Retinal pigment epithelial cell (primary cell): ENCODE measurements at places on chromosomes 4 and X.
A peak's percentile ranks its signal among the peaks of the same experiment; 100 is the strongest.

- DNase-seq, result no peak
Measured at GRCh38 chrX:150375243-150375770, 12.2 kb downstream of the MAMLD1 start.

GRCh38 chr4:113457886-113458285, 303.7 kb downstream of the CAMK2D start:
- DNase-seq, result no peak

GRCh38 chrX:107750263-107750662, 25.3 kb downstream of the TSC22D3 start:
- DNase-seq, result no peak

- DNase-seq, result no peak
Measured at GRCh38 chr4:155079871-155080270, 128.6 kb upstream of the NPY2R start.

DNA sequence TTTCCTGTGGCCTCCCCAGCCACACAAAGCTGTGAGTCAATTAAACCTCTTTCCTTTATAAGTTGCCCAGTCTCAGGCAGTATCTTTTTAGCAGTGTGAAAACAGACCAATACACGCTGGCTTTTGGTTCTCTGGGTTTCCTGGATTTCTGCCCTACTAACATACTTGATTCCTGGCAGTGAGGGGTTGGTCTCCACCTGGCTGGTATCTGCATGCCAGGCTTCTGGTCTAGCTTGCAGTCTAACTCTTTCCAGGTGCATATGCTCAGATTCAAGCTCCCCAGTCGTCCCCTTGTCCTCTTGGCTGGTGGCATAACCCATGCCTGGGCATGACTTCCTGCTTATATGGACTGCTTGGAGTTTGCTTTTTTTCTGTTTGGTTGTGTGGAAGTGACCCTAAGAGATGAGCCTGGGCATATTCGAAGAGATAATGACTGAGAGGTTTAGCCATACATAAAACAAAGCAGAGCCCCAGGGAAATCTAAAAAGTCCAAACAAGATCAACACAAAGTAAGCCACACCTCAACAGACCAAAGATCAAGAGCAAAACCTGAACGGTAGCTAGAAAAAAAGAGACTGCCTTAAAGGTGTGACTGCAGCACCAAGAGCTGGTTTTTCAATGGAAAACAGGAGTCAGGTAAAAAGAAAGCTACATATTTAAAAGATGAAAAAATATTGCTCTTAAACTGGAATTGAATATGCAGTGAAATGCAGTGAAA, 102.1 kb upstream of the STS start:
- no peak for DNase-seq

DNA sequence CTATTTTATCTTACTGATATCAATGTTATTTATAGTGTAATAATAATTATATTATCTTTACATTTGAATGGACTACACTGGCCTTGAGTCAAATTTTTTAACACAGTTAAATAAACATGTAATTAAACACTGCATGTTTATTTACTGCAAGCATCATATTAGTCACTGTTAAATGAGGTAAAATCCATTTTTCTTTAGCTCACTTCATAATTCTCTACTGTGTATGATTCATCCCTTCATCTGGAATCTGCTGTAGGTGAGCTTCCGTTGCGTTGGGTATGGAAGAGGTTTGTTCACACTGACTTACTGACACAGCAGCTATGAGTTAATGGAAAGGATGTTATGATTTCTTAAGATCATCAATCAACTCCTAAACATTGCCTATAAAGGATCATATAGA, 572.3 kb downstream of the PCDH11X start:
- DNase-seq, result no peak

DNA sequence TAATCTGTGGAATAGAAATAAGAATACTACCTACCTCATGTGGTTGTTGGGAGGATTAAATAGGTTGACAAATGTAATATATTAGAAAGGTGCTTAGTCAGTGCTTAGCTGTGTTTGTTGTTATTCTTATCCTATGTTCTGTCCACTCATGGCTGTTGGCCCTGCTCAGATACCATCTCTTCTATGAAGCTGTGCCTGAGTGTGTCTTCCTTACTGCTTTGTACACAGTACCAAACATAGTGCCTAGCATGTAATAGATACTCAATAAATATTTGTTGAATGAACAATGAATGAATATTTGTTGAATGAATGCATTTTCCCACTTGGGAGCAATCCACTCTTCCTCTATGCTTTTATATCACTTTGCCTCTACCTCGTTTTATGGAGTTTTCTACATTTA, 57.2 kb downstream of the NHS start:
- no peak for DNase-seq

DNA sequence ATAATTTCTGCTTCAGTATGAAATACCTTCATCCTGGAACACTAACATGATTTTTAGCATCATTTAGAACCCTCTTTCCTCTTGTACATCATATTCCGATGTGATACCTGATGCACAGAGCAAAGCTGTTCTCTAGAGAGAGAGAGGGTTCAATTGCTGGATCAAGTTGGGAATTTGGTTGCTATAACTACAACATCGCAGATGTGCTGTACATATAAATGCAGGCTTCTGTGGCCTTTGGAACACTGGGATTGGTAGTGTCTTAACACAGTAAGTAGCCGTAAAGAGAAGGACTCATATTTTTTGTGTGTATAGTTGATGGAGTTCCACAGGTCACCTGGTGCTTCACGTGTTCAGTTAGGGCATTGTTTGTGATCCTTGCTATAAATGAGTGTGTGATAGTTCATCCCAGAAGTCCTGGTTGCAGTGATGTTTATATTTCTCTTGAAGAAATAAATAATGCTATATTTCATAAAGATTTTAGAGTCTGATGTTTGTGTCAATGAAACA, 119.2 kb downstream of the RAPGEF2 start:
- no peak for DNase-seq

DNA sequence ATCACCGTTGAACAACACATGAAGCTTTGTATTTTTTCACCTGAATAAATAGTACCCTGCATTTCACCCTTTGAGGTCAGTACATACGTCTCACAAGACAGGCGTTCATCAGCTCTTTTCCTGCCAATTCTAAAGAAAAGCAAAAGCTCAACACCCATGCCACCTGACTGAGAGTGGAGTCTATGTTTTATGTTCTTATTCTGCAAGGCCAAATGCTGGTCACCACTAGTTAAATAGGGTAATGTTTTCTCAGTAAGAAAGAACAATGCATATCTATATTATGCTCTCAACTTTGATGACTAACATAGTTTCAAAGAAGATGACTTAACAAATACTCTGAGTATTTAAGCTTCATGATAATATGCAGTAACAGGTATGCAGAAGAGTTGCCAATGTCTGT, 336.3 kb upstream of the BMP3 start:
- DNase-seq, result peak; percentile 65

GRCh38 chr4:163548481-163549243, 54.2 kb downstream of the TMA16 start:
- DNase-seq, result no peak

DNA sequence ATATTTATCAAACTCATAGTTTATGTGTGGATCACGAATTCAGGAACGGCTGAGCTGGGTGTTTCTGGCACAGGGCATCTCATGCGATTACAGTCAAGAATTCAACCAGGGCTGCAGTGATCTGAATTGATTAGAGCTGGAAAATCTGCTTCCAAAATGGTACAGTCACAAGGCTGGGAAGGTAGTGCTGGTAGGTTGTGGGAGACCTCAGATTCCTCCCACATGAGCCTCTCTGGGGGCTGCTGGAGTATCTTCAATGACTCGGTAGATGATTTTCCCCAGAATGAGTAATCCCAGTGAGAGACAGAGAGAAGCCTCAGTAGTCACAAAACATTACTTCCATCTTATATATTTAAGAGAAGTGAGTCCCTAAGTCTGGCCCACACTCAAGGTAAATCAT, 36.2 kb upstream of the PRDX4 start:
- DNase-seq, result no peak

DNA sequence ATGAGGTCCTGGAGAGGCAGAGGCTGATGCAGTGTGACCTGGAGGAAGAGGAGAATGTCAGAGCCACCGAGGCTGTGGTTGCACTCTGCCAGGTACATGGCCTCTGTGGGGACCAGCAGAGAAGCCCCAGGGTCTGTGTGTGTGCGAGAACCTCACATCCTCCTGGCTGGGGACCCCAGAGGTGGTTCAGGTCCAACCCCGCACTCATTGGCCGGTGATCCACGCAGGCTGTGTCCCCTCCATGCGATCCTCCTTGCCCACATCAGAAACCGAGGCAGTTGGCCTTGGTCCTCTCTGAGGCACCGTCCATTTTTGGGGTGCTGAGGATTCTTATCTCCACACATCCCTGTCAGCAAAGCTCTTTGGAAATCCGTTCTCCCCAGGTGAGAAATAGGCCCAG, 45.3 kb downstream of the EVC start:
- DNase-seq, result no peak

GRCh38 chr4:44210750-44211149, 237.9 kb downstream of the KCTD8 start:
- DNase-seq, result no peak

GRCh38 chr4:124445071-124445470, 267.5 kb downstream of the ANKRD50 start:
- no peak for DNase-seq

DNA sequence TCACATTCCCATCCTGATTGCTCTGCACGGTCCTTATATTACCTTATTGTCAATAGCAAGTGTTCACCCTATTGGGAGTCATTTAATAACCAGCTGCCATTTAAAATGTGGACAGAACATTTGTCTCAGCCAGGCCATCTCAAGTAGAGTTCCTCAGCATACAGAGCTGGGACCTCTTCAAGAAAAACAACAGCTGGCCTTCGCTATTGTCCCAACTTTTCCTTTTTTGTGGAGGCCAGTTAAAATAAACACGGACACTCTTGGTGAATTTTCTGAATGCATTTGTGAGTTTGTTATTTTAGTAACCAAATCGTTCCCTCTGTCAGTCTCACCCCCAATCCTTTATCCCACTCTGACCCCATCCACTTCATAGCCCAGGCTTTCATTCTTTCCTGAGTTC, 395.3 kb upstream of the PITX2 start:
- no peak for DNase-seq

DNA sequence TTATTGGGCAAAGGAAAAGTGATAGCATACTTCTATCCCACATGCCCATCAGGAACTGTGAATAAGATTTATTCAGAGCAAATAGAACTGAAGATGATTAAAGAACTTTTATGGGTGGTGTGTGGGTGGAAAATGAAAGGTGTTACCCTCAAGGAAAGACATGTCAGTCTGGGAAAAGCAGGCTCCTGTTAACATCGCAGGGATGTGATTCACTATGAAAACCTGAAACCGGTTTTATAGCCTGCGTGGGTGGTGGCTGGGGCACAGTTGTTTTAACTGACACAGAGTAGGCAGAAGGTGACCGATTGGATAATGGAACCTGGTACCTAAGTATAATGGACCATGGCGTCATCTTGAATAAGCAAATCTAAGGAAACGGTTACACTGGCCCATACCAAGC, 61.3 kb upstream of the CASK start:
- DNase-seq, result no peak

DNA sequence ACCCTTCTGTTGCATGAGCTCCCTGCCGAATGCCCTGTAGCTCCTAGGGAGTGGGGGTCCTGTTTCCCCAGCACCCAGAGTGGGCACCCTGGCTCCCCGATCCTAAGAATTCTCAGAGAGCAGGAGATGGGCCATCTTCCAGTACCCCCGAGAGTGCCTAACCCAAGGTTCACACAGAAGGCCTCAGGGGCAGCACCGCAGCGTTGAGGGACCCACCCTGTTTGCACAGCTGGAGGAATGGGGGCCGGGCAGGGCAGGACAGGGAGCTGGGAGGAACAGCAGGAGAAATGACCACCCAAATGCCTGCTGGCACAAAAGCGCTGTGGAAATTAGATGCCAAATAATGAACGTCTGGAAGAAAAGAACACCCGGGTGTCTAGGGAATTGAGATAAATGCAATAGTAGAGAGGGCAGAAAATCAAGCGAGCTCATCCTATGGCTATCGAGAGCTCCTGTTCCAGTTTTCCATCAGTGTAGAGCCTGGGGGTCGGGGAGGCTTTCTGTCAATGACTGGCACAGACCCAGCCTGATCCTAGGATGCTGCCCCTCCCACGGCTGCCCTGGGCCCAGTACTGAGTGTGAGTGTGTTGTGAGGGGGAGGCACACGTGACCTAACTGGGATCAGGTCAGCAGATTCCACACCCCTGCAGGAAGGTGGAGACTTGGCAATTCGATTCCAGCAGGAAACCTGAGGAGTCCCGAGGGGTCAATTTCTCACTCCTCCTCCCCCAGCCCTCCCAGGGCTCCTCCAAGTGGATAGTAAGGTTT, 25.7 kb downstream of the SEPTIN6 start:
- DNase-seq, result no peak

- DNase-seq, result no peak
Measured at GRCh38 chr4:38674258-38675144, 10.5 kb downstream of the KLF3 start.

DNA sequence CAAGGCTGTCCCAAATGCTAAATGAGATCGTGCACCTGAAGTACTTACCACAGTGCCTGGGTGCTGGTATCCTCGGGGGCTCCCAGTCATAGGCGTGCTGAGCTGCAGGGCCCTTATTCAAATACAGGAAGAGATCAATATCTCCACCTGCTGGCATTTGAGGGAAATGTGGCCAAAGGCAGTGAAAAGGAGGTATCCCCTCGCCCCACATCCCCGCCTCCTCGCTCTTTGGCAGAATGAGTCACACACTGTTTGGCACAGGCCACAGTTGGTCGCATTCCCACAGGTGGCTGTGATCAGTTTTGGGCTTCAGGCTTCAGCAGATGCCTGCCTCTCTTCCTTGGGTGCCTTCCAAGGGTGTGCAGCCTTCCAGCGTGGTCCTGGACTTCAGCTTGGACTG, 28.4 kb downstream of the ZNF185 start:
- DNase-seq, result no peak

DNA sequence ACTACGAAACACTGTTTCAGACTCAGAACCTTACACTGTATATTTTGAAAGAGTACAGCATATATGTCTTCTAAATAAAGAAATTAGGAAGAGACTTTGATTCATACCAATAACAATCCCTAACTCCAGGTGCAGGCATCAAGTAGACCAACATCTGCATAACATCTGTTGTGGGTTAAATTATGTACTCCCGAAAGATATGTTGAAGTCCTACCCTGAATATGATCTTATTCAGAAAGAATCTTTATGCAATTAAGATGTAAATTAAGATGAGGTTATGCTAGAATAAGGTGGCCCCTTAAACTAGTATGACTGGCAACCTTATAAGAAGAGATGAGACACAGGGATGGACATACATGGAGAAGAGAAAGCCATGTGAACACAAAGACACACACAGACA, 117.9 kb downstream of the INPP4B start:
- no peak for DNase-seq

DNA sequence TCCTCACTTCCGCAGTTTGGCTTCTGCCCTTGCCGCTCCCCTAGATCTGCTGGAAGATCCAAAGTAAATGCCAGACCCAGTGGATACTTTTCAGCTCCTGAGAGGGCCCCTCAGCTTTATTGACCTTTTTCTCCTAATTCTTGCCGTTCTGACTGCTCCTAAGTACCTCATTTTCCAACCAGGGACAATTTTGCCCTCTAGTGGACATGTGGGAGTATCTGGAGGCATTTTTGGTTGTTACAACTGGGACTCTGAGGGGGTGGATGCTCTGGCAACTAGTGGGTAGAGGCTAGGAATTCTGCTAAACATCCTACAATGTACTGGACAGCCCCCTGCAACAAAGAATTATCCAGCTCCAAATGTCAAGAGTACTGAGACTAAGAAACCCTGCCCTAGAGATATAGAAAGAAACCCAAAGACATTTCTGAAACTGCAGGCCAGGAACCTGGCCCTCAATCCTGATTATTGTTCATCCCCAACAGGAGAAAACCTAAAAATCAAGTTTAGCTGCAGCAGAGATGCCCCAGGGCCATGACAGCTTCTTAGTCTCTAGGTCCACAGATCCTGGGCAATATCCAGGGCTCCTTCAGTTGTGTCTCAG, 3.4 kb downstream of the TEX13B start:
- no peak for DNase-seq

GRCh38 chr4:173490817-173491528, 39.1 kb downstream of the HAND2 start:
- peak; percentile 89 for DNase-seq
